Ecto neural progenitor cell (in vitro differentiated cells): ENCODE measurements at places on chromosomes 13 and 19.

GRCh38 chr13:20140487-20140886, 20.4 kb downstream of the GJA3 start:
- DNase-seq, result no peak

DNA sequence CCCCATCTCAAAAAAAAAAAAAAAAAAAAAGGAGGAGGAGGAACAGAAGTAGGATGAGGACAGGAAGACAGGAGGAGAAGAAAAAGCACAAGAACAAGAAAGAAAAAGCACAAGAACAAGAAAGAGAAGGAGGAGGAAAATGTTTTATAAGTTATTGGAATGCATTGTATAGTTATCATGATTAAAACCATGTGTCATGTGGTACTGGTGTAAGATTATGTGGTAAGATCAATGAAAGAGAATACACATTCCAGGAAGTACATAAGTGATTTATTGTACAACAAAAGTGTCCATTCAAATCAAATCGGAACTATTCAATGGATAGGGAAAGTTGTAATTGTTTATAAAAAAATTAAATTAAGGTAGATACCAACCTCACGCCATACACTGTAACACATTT, 167.7 kb downstream of the MZT1 start:
- DNase-seq, result no peak

- no peak for DNase-seq
These were observed 35.1 kb downstream of the UGGT2 start for GRCh38 chr13:96018135-96018534.

- no peak for DNase-seq
These were observed 2698.7 kb downstream of the PCDH9 start for GRCh38 chr13:64531400-64531799.

DNA sequence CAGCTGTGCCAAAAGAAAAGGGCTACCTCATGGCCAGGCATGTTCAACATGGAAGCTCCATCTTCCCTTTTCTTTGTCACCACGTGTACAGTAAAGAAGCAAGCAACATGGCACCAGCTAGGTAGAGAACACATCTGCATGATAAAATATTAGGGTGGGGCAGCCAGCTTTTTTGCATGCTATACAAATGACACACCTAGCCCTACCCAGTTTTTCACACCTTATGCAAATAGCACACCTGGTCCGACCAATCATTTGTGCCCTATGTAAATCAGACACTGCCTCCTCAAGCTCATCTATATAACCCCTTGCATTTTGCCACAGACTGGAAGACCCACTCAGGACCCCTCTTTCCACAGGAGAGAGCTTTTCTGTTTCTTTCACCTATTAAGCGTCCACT, 85.5 kb downstream of the STOML3 start:
- no peak for DNase-seq

- DNase-seq, result no peak
These were observed 13.2 kb downstream of the DIAPH3 start for GRCh38 chr13:60150538-60150937.

GRCh38 chr13:50268500-50268899, 253.3 kb downstream of the KCNRG start:
- no peak for DNase-seq

DNA sequence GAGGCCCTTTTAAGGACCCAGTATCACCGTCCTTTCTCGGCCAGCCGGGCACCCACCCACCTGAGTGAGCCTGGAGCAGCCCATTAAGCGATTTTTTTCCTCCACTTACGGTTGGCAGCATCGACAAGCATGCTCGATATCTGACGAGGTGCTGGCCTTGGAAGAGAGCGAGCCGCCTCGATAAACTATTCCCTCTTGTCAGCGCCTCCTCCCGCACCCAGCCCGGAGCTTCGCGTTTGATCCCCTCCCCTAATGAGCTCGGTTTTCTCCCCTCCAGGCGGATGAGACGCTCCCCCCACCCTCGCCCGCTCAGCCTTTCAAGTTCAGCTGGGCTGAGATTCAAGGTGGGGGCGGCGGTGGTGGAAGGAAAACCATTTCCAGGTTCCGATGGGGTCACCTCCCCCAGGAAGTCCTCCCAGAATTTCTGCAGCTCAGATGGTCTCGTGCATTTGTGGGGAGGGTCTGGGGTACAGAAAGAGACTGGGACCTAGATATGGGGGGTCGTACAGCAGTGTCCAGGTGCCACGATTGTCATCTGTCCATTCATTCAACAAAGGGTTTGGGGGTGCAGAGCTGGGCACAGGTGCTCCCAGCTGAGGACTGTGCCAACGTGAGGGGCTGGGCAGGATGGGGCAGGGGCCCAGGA, 18.9 kb upstream of the ONECUT3 start:
- DNase-seq, result no peak

GRCh38 chr19:39363901-39364457, 21.8 kb downstream of the SAMD4B start:
- DNase-seq, result no peak

DNA sequence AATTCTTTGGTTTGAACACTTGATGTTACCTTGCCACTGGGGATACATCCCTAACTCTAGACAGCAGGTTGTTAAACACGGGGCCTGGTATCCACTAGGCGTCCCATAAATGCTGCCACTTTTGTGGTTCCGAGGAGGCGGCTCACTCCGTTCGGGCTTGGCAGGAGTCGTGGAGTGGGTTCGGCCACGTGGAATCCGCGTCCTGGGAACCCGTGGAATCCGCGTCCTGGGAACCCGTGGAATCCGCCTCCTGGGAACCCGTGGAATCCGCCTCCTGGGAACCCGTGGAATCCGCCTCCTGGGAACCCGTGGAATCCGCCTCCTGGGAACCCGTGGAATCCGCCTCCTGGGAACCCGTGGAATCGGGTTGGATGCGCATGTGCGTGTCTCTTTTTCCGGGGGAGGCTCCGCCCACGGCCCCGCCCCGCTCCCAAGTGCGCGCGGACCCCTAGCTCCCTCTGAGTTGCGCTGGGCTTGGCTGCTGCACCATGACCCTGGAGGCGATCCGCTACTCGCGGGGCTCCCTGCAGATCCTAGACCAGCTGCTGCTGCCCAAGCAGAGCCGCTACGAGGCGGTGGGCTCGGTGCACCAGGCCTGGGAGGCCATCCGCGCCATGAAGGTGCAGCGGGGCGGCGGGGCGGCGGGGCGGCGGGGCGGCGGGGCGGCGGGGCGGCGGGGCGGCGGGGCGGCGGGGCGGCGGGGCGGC, at the start of gene MRI1:
MRI1 (plus strand) TSS at position 422 of the 707 bp plus-strand sequence; CDS start at position 489, 67 bp downstream.
- DNase-seq, result peak; percentile 61

DNA sequence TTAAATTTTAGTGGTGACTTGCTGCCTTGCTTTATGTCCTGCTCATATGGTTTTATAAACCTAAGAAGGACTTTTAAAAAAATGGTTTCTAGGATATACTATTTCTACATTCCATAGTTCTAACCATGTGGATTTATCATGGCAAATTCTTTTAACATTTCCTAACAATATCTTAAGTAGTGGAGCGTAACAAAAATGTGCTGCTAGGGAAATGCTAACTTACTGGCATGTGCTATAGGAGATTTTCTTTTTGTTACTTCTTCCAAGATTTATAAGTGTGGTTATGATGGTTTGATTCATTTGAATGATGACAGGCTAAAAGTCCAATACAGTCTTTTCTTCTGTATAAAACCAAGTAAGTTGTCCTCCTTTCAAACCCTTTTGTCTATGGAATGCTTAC, 713.7 kb downstream of the SLITRK1 start:
- DNase-seq, result no peak

DNA sequence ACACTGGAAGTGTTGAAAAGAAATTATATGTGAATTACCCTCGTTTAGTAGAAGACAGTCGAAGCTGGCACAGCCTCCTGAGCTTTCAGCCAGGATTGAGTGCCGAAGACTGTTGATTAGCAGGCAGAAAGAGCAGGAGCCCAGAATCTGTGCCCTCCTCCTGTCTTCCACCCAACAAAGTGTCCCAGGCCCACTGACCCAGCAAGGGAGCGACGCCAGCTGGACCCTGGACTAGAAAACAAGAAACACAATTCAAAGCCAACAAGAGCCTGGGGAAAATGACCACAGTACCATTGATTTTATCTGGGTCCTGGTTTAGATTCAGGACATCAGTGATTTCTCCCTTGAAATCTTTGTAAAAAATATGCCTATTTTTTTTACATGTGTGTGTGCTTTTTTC, 120.7 kb downstream of the RXFP2 start:
- DNase-seq, result no peak

GRCh38 chr13:25213715-25214114, 41.6 kb upstream of the AMER2 start:
- DNase-seq, result no peak

- no peak for DNase-seq
These were observed 59.4 kb upstream of the SPRY2 start for GRCh38 chr13:80400164-80400864.

DNA sequence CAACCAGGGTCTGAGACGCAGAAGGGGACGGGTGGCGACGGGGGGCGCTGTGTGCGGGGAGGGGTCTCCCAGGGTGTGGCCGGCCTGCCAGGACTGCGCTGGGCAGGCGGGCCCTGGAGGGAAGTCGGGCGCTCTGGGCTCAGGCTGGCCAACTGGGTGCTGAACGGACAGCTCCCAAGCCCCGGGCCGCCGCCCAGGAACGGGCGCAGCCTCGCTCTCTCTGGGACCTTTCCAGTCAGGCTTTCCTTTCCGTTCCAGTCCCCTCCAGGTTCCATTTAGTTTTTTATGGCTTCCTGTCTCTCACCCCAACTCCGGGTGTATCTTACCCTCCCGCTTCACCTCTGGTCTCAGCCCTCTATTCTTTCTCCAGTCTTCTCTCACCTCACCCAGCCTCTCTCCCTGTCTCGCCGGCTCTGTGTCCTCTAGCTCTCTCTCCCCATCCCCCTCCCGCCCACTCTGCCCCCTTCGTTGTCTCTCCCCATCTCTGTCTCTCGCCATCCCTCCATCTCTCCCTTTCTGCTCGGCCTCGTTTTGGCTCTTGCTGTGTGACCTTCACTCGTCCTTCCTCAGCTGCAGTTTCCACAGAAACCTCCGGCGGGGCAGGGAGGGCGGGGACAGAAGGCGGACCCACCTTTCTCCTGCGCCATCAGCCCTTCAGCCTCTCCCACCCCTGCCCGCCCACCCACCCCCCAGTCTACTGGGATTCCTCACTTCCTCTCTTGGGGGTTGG, 3.3 kb upstream of the ATP1A3 start:
- peak; percentile 86 for DNase-seq

DNA sequence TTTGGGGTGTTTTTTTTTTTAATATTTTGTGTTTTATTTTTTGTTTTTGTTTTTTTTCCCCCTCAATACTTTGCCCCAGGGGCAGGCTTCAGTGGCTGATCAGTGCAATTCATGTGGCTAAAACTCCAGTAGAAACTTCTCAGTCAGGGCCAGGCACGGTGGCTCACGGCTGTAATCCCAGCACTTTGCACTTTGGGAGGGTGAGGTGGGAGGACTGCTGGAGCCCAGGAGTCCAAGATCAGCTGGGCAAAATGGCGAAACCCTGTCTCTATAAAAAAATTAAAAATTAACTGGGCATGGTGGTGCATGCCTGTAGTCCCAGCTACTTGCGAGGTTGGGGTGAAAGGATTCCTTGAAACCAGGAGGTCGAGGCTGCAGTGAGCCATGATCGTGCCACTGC, 17.4 kb upstream of the ATP8A2 start:
- DNase-seq, result no peak

DNA sequence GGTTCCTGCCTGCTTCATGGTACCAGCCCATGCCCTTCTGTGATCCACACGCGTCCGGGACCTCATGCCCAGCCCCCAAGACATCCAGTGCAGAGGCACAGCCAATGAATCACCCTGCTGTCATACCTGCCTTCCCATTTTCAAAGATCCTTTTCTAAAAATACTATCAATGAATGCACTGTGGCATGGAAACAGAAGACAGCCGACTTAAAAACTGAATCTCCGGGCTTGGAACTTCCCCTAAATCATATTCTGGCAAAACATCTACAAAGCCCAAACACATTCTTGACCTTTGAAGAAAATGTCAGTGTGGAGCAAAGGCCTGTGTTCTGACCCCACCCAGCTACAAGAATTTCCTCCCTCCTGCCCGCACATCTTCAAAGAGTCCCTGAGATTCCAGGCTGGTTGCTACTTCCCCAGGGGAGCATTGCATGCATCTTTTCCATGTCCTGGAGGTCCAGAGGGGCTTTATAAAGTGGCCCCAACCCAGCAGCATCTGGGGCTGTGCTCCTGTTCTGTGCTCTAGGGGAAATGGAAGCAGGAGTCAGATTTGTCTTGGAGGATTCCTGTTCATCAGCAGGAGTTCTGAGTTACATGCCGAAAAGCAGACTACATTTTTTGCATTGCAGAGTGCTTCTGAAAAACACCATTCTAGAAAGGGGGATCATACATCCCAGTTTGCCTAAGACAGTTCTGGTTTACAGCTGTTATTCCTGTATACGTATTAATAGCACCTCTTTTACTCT, 135.2 kb downstream of the USP12 start:
- no peak for DNase-seq

- DNase-seq, result no peak
These were observed 3.7 kb upstream of the HSH2D start for GRCh38 chr19:16139752-16140151.

- peak; percentile 79 for DNase-seq
These were observed 3.7 kb downstream of the FUZ start for GRCh38 chr19:49809160-49809940.

- DNase-seq, result no peak
These were observed 71.2 kb downstream of the WASF3 start for GRCh38 chr13:26628706-26629105.

DNA sequence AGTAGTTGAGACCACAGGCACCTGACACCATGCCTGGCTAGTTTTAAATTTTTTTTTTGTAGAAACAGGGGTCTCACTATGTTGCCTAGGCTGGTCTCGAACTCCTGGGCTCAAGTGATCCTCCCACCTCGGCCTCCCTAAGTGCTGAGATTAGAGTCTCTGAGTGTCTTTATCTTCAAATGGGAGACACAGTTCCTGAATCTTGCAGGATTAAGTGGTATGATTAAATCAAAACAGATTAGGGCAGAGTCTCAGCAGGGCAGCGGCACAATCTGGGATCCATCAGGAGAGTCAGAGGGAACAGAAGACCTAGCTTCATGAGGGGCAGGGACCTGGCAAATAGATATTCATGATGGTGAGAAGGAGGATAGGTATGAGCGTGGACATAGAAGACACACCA, 953 bp downstream of the RLN3 start:
- DNase-seq, result no peak

DNA sequence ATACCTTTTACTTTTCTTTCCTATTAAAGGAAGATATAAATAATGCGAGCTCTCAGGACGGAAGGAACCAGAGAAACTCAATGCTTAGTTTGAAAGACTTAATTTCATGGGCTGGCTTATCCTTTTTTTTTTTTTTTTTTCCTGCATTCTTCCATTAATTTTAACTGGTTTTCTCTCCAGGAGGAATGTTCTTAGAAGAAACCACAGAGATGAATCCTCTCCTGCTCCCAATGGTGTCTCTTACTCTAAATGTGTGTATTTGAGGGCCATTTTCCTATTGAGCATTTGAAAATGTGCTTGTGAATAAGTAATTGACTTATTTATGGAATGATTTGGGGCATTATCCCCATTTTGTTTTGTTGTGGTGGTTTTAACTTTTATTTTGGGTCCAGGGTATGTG, 494.9 kb downstream of the FOXO1 start:
- no peak for DNase-seq
